Stimulated activated CD4-positive, alpha-beta T cell treated with anti-CD3 and anti-CD28 coated beads, Interleukin-15, amount 100 ng/mL, for 1 hour (primary cell): ENCODE measurements at places on chromosomes 13 and 19.
A peak's percentile ranks its signal among the peaks of the same experiment; 100 is the strongest.

- DNase-seq, result peak; percentile 81
These were observed 8.3 kb upstream of the DGKH start for GRCh38 chr13:42039946-42040729.

DNA sequence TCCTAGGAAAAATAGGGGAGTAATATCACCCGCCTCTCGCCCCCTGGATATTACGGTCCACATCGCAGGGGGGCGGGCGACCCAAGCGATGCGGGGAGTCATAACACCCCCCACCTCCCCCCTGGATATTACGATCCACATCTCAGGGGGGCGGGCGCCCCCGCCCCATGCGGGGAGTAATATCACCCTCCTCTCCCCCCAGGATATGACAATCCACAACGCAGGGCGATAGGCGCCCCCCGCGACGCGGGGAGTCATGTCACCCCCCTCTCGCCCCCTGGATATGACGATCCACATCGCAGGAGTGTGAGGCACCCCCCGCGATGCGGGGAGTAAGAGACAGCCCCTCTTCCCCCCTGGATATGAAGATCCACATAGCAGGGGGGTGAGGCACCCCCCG, 684.4 kb upstream of the PCDH9 start:
- no peak for DNase-seq

- no peak for DNase-seq
These were observed 668.7 kb downstream of the PCDH17 start for GRCh38 chr13:58300224-58300623.

GRCh38 chr13:47418206-47418920, 521.5 kb upstream of the HTR2A start:
- DNase-seq, result no peak

- DNase-seq, result no peak
These were observed 35.8 kb downstream of the UQCRFS1 start for GRCh38 chr19:29176981-29177754.
